GOT3 (cell line): ENCODE measurements at places on chromosomes 6 and 20.

- no peak for DNase-seq
These were observed 91.7 kb downstream of the YTHDF1 start for GRCh38 chr20:63124092-63124781.

GRCh38 chr6:150298030-150298380 lies 70.8 kb upstream of the IYD start:
- DNase-seq = no peak

GRCh38 chr20:62322492-62323041 lies 19.8 kb downstream of the ADRM1 start:
- no peak for DNase-seq

- no peak for DNase-seq
These were observed 10.1 kb upstream of the TENT5A start for GRCh38 chr6:81762606-81763005.

DNA sequence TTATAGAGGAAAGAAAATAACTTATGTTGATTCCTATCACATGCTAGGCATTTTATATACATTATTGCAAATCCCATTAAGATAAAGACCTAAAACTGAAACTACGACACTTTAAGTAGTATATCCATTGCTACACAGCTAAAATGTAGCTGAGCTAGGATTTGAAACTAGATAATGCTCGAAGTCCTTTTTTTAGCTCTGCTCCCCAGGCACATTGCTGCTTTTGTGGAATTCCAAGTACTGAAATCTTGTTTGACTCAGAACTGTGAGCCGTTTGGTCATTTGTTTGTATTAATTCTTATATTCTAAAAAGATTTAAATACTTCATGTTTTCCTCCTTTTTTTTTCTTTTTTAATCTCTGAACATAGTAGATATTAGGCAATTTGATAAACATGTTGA lies 644.8 kb downstream of the HACE1 start:
- no peak for DNase-seq

- DNase-seq = no peak
These were observed 36.1 kb downstream of the F13A1 start for GRCh38 chr6:6284221-6284966.

GRCh38 chr6:19705606-19706005 lies 131.6 kb upstream of the ID4 start:
- no peak for DNase-seq

- DNase-seq = no peak
These were observed 208.8 kb downstream of the TFAP2B start for GRCh38 chr6:51027283-51028065.

DNA sequence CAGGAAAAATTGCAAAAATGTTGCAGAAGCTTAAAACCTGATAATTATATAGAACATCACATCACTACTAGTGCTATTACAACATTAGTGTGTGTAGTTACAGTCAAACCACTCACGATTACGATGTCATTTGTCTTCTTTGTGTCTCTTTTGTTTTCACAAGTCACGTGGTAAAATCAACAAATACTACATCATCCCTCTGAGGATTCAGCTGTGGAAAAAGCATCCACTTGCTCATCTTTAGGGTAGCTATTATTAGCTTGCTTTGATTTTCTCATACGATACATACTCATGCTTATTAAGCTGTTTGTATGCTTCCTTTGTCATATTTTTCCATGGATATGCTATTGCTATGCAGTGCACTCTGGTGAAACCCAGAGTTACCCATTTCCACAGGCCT lies 22.2 kb upstream of the ATXN1 start:
- no peak for DNase-seq

GRCh38 chr6:148448369-148449012 lies 105.9 kb downstream of the SASH1 start:
- no peak for DNase-seq

DNA sequence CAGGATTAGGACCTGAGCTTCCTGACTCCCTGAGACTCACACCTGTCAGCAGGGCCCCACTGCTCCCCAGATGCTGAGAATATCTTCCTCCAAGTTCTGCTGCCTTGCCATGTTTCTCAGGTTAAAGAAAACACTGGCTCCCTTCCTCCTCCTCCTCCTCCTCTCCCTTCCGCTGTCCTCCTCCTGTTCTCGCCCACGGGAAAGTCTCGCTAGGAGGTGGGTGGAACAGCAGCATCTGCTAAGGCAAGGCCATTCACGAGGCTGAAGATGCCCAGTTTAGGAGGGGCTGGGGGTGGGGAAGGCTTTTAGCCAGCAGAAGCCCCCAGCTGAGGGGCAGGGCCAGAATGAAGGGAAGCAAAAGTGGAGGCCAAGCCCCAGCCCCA lies 23.8 kb downstream of the KCNK15 start:
- no peak for DNase-seq

DNA sequence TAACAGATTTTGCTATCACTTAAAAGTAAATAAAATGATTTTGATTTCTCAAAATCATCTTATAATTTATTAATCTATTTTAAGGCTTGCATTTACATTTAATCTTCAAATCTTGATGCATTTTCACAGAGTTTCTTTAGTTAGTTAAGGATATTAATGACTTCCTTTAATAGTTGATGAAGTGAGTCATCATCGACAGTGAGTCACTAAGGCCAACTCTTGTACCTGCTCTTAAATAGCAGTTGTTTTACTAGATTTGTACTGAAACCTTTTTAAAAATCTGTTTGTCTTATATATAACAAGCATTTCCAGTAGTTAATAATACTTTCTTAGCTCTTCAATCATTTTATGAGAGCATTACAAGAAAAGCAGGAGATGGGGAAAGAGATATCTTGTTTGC lies 191.7 kb downstream of the ESR1 start:
- no peak for DNase-seq

GRCh38 chr20:62346398-62347150 lies 20.5 kb downstream of the LAMA5 start:
- no peak for DNase-seq

- DNase-seq = no peak
These were observed 48.2 kb upstream of the MLN start for GRCh38 chr6:33851959-33852358.

- no peak for DNase-seq
These were observed 44.1 kb upstream of the AKIRIN2 start for GRCh38 chr6:87745966-87746721.

DNA sequence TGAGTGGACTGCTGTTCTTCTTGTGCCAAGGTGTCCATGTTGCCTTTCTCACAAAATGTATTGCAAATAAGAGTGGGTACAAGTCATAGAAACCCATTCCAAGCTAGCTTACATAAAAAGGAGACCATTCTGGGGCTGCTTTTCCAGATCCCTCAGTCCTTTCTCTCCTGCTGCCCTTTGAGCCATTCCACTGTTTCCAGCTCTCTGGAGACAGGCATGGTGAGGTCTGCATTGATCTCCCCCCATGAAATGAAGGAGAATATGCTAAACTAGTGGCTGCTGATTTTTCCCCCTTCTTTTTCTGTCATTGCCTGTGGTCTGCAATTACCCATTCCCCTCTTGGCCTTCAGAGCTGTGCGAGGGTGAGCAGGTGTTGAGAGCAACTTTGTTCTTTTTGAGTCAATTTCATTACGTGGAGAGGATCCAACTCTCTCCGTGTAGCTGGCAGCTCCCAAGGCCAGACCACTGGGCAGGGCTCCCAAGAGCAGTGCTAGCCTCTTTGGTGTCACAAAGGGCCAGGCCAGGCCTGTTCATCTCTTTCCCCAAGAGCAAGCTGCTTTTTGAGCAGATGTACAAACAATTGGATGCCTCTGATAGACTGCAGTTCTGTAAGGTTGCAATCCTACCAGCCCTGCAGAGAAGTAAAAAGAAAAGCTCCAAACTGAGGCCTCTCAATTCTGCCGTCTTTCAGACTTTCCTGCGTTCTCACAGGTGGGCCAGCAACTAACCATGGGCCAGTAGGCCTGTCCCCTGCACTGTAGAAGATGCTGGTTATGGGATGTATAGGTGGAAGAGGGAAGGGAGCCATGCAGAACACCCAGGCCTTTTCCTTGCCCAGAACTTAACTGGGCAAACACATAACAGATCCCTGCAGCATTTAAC lies 96.1 kb upstream of the ARMC2 start:
- no peak for DNase-seq

GRCh38 chr6:135493218-135493961 lies 4.2 kb downstream of the AHI1 start:
- no peak for DNase-seq

DNA sequence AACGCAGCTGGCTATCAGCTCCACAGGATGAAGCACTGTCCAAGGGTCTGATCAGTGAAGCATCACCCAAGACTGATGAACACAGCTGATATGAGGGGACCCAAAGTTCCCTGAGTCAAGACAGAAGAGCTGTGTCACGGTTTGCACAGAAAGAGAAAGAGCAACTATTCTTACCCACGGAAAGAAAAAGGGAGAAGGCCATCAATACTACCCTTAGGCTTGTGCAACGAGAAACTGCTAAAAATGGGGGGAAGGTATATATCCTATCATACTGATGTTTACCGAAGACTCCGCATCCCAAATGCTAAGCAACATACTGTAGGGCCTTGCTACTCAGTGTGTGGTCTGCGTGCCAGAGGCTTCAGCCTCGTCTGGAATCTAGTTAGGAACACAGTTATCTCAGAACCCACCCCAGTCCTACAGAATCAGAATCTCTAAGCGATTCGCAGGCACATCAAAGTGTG lies 665 bp downstream of the FASTKD5 start:
- no peak for DNase-seq

DNA sequence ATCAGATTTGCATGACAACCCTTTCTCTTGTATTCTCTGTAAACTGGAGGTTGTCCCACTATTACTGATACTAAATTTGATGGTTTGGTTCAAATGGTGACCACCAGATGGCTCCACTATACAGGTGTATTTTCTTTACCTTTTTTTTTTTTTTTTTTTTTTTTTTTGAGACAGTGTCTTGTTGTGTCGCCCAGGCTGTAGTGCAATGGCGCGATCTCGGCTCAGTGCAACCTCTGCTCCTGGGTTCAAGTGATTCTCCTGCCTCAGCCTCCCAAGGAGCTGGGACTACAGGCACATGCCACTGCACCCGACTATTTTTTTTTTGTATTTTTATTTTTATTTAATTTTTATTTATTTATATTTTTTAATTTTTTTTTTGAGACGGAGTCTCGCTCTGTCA lies 6.6 kb upstream of the WTAP start:
- DNase-seq = no peak

DNA sequence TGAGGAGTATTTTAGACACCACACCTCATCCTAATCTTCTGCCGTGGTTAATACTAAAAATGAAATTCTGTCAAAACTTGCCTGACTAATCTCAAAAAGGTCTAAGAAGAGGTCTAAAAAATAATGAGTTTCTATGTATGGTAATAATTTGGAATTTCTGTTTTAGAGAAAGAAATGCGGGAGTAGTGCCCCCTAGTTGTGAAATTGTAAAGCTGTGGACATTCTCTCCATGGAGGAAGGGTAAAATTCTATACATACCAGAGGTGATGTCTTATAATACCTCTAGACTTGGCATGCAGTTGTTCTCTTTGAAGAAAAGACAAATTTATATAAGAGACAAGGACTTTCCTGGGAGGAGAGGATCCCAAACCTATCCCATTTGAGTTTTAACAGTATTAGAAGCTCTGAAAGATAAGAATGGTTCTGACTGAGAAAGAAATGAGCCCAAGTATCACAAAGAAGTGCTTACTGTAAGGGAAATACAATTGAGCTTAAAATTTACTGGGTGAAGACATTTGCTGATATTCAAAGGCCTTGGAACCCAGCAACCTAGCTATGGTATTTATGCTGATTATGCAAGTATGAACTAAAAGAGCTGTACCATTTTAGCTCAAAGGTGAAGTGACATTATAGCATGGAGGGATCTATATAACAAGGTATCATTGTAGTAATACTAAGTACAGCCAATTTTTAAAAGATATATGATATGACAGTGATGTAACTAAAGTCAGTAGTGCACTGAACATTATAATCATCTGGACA lies 5.1 kb upstream of the EPHA7 start:
- no peak for DNase-seq

DNA sequence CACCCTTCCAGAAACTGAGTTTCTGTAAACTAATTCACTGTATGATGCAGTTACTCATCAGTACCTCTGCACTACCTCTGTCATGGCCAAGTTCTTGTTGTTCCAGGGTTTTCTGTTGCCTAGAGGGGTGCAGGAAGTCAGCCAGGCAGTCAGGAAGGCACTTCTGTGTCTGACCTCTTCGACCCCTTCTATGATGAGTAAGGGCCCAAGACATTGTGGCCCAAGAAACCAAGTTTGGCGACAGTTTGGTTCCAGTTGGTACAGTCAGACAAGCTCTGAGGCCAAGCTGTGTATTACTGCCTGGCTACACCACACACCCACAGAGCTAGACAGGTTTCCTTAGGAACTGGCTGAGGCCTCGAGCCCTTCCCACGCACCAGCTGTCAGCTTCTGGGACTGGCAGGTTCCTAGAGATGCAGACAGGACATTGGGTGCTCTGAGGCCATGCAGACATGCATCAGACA lies 41.2 kb downstream of the TRAF3IP2 start:
- no peak for DNase-seq

- no peak for DNase-seq
These were observed at the start of gene STMND1 for GRCh38 chr6:17101422-17102257. STMND1 (plus strand) TSS chr6:17102050; CDS start chr6:17102258, 208 bp downstream.

- DNase-seq = no peak
These were observed 64.2 kb downstream of the LAMP5 start for GRCh38 chr20:9578594-9578993.

DNA sequence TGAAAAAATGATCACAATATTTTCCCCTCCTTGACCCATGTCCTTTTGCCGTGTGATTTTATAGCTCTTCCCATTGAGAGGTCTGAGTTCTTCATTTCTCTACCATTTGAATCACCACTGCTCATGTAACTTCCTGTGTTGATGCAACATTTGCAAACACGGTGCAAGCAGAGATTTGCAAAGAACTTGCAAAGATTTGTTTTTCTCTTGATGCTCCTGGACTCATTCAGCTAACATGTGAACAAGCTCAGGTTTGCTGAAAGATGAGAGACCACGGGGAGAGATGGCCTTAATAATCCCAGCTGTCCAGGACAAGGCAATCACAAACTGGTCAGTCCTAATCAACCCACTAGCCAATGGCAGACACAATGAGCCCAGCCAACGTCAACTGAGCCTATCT lies 8.6 kb downstream of the VNN2 start:
- DNase-seq = no peak

DNA sequence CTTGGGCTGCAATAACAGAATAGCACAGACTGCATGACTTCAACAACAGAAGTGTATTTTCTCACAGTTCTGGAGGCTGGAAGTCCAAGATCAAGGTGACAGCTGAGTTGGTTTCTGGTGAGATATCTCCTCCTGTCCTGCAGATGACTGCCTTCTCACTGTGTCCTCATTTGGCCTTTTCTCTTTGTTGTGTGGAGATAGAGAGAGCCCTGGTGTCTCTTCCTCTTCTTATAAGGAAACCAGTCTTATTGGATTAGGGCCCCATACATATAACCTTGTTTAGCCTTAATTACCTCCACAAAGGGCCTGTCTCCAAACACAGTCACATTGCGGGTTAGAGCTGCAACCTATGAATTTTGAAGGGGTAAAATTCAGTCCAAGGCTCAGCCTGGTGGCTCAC lies 57.0 kb upstream of the BMP6 start:
- no peak for DNase-seq

GRCh38 chr6:125201961-125202729 lies 48.6 kb downstream of the TPD52L1 start:
- no peak for DNase-seq

DNA sequence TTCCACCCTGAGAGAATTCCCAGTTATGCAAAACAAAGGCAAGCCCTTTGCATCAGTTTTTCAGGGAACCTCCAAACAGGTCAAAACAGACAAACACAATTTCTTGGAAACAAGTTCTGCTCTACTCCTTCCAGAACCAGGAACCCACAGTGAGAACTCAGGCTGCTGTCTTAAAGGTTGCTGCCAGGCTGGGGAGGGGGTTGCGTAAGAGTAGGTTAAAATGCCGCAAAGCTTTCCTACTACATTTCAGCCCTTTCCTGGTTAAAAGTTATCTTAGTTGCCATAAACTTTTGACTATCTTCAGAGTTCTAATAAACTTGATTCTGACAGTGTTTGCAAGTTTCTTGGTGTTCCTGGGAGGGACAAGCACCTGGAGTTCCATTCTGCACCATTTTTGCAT lies 33.8 kb downstream of the KPNA5 start:
- DNase-seq = no peak
